Activated effector memory CD4-positive, alpha-beta T cell treated with Interleukin-2 at 50 U/mL for 16 hours (primary cell): ENCODE measurements at places on chromosomes 7 and 10.

- no peak for DNase-seq
Observed at GRCh38 chr10:3750854-3751253, 34.2 kb downstream of the KLF6 start.

GRCh38 chr10:126165874-126166273, 222.4 kb downstream of the ADAM12 start:
- no peak for DNase-seq

GRCh38 chr7:103887853-103888602, 101.4 kb downstream of the RELN start:
- no peak for DNase-seq

DNA sequence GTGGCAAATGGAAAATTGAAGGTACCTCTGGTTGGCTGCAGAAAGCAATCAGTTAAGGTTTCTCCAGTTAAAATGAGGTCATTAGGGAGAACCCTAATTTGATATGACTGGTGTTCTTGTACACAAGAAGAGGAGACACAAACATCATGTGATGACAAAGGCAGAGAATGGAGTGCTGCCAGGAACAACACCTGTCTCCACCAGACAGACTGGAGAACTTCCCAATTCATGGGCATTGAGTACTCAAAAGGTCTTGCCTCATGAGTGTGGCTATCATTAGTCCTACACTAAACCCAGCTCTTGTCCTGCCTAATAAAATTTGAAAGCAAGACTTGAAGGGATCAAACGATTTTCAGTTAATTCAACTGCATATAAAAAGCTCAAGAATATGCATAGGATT, 152.6 kb downstream of the PTPN20 start:
- DNase-seq, result no peak

DNA sequence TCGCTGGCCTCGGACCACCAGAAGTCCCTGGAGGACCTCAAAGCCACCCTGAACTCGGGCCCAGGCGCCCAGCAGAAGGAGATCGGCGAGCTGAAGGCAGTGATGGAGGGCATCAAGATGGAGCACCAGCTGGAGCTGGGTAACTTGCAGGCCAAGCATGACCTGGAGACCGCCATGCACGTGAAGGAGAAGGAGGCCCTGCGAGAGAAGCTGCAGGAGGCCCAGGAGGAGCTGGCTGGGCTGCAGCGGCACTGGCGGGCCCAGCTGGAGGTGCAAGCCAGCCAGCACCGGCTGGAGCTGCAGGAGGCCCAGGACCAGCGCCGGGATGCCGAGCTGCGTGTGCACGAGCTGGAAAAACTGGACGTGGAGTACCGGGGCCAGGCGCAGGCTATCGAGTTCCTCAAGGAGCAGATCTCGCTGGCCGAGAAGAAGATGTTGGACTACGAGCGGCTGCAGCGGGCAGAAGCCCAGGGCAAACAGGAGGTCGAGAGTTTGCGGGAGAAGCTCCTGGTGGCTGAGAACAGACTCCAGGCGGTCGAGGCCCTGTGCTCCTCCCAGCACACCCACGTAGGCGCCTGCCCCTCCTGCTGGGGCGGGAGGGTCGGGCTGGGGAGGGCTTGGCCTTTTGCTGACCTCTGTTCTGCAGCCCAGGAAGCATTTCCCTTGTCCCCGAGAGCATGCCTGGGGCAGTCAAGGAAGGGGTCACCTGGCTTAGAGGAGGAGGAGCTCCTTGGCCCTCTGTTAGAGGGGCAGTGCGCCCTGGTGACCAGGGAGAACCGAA, 77.3 kb upstream of the GTF2IRD1 start:
- DNase-seq, result no peak

- DNase-seq, result no peak
Observed at GRCh38 chr7:142175594-142175993, 64.1 kb downstream of the MGAM2 start.

DNA sequence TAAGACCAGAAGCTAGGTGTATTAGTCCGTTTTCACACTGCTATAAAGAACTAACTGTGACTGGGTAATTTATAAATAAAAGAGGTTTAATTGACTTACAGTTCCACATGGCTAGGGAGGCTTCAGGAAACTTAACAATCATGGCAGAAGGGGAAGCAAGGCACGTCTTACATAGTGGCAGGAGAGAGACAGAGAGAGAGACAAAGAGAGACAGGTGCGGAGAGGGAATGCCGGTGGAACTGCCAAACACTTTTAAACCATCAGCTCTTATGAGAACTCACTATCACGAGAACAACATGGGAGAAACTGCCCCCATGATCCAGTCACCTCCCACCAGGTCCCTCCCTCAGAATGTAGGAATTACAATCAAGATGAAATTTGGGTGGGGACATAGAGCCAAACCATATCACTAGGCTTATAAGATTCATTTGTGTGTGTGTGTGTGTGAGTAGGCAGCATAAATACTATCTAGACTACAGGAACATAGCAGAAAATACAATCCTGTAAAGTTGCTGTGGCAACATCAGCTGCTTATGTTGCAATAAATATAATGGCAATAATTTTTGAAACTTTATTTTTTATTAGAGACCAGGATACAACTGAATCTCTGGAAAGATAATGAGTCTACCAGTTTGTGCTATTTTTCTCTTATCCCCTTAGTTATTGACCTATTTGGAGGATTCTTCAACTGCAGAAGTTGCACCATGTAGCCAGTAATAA, 77.1 kb downstream of the NRF1 start:
- DNase-seq, result no peak

DNA sequence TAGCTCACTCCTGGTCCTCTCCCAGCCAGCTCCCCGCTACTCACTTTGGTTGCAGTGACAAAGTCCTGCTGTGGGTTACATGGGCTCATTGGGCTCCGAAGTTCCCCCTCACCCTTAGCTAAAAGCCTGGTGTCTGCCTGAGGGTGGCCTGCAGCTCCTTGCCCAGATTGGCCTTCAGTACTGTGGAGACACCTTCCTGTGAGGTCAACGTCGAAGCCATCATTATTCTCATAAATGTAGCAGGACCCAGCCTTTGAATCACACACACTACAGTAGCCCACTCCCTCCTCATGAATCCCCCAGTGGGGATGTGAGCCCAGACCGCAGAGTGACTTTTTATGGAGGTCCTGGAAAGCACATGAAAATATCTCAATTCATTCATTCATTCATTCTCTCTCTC, 10.5 kb downstream of the MBL2 start:
- DNase-seq, result no peak

DNA sequence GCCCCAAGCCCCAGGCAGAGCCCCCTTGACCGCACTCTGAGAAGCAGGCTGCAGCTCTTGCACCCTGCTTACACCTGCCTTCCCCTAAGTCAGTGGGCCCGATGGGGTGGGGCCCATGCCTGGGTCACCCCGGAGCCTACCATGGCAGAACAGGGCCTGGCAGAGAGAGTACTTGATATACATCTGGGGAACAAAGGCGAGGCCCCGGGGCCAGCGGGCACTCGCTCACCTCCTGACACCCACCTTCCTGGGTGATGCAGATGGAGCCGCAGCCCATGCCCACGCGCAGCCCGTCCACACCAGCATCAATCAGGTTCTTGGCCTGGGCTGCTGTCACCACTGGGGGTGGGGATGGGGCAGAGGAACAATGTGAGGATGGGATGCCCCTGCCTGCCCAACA, 13.4 kb downstream of the IMPDH1 start:
- no peak for DNase-seq

- DNase-seq, result no peak
Observed at GRCh38 chr10:43316988-43317387, 50.1 kb upstream of the RASGEF1A start.

- no peak for DNase-seq
Observed at GRCh38 chr7:2386964-2387669, 16.3 kb upstream of the CHST12 start.

DNA sequence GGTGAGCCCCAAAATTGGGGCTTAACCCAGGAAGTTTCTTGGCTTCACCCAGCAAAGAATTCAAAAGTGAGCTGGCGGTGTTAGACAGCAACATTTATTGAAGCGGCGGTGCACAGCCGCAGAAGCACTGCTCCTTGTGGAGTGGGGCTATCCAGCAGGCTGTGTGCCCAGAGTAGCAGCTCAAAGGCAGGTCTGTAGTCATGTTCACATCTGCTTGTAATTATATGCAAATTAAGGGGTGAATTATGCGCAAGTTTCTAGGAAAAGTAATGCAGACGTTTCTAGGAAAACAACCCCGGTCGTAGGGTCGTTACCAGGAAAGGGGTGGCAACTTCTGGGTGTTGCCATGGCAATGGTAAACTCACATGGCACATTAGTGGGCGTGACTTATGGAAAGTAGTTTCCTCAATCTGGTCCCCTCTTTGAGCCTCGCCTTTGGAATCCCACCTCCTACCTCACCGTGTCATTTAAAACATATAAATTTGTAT, 13.7 kb upstream of the KBTBD2 start:
- DNase-seq, result peak; percentile 69

DNA sequence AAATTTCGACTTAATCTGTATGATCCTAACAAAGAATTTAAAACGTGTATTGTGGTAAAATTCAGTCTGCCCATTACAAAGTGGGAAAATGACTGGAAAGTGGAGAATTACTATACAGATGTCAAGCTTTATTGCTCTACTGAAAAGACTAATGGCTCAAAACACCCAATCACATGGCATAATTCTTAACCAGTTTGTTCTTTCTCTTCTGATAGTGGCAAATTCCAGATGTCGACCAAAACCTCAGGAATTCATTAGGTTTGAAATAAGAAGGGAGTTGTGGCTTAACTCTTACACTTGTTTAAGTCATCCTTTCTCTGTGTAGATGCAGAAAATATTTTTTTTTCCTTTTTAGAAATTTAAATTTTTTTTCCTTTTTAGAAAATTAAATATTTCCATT, 1254.9 kb upstream of the LRRN3 start:
- no peak for DNase-seq

DNA sequence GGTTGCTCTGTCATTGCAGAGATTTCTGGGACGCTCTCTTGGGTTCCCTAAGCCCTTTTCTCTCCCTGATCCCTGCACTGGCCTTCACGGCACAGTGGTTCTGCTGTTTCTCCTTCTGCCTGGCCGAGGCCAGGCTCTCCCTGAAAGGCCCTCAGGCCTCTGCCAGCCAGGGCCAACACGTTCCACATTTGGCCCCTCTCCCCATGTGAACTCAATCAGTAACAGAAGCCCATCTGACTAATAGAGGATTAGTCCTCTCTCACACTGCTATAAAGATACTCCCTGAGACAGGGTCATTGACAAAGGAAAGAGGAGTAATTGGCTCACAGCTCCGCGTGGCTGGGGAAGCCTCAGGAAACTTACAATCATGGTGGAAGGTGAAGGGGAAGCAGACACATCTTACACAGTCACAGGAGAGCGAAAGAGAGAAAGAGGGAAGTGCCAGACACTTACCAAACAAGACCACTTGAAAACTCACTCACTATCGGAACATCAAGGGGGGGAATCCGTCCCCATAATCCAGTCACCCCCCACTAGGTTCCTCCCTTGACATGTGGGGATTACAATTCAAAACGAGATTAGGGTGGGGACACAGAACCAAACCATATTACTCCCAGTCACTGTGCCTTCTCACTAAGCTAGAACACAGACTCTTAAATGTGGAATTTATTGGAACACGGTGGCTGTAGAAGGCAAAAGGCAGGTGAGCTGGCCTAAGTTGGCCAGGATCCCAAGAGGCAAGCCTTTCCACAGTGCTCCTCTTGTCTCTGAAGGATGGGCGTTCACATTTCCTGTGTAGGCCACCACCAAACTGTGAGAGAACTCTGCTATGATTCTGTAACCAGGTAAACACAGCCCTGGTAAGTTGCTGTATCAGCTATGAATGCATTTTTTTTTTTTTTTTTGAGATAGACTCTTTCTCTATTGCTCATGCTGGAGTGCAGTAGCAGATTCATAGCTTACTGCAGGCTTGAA, 8.8 kb downstream of the FZD8 start:
- no peak for DNase-seq

DNA sequence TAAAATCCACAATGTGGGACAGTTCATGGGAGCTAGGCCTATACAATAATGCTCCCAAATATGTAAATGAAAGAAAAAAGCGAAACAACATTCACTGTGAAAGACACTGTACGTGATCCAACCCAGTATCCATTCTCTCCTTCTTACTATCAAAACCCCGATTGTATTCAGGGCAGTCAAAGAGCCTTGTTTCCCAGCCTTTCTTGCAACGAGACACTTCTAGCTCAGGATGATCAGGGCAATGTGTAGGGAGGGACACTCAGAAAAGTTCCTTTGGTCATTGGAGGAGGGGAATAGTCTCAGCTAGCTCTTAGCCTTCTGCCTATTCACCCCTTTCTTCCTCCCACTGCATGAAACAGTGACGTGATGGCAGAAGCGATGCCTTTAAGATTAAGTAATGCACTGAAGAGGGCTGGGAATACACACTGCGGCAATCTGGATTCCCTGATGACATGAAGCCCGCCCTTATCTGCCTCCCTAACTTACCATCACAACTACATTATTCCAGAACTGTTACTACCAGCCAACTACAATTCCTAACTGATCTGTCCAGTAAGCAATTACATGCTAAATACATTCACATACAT, 27.3 kb downstream of the UBE2H start:
- no peak for DNase-seq

GRCh38 chr10:117047947-117048346, 43.0 kb upstream of the SHTN1 start:
- DNase-seq, result no peak

- DNase-seq, result no peak
Observed at GRCh38 chr7:117892821-117893220, 19.6 kb upstream of the CTTNBP2 start.
